ENCODE measurements at places on chromosomes 1 and 21.

DNA sequence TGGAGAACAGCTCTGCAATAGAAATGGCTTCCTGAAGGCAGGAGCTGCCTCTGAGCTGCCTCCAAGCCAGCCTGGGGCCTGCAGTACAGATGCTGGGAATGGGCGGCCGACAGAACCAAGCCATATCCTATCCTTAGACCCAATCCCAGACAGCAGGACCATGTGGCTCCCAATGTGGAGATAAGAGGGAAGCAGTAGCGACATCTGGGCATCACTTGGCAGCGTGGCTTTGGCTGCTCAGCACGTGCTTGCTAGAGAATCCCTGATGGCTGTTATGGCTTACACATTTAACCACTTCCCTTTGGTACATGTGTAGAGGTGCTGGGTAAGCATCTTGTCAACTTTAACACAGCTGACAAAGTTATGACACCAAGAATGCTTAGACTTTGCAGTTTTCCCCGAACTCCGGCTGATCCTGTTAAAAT, 87.7 kb downstream of the MAN1C1 start:
- DNase-seq = no peak

- DNase-seq = no peak
Observed at GRCh38 chr21:42219606-42220137, 732 bp downstream of the ABCG1 start.

GRCh38 chr1:8230292-8230621, 87.7 kb upstream of the SLC45A1 start:
- DNase-seq = no peak

GRCh38 chr1:200787896-200788387, 49.2 kb downstream of the CAMSAP2 start:
- DNase-seq = no peak

GRCh38 chr1:161382214-161383019, 14.7 kb upstream of the CFAP126 start:
- DNase-seq = no peak

- no peak for DNase-seq
Observed at GRCh38 chr21:34701726-34702125, 32.9 kb downstream of the CLIC6 start.

DNA sequence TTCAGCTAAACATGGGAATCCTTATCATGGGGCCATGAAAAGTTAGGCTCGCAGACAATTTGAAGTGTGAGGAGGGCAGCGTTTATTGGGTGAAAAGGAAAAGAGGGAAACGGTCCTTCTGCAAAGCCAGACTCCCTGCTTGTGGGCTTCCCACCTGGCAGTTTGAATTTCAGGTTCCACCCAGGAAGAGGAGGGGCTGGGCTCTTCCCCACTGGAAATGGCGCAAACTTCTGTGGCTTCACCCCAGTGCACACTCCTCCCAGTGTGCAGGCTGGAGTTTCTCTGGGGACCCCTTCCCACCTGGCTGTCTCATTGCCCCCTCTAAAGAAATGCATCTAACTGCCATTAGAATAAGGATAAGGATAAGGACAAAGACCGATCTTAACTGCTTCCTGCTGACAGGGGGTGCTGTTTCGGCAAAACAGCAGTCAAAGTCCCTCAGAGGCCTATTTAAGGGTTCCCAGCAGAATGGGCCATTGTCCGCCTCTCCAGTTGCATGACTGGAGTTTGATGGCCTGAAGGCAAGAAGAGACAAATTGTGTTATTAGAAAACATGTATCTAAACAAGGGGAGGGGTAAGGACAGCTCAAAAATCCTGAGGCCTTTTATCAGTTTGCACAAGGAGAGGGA, 20.4 kb downstream of the AIM2 start:
- no peak for DNase-seq

GRCh38 chr1:155254714-155255242, 505 bp downstream of the ENTREP3 start:
- no peak for DNase-seq

DNA sequence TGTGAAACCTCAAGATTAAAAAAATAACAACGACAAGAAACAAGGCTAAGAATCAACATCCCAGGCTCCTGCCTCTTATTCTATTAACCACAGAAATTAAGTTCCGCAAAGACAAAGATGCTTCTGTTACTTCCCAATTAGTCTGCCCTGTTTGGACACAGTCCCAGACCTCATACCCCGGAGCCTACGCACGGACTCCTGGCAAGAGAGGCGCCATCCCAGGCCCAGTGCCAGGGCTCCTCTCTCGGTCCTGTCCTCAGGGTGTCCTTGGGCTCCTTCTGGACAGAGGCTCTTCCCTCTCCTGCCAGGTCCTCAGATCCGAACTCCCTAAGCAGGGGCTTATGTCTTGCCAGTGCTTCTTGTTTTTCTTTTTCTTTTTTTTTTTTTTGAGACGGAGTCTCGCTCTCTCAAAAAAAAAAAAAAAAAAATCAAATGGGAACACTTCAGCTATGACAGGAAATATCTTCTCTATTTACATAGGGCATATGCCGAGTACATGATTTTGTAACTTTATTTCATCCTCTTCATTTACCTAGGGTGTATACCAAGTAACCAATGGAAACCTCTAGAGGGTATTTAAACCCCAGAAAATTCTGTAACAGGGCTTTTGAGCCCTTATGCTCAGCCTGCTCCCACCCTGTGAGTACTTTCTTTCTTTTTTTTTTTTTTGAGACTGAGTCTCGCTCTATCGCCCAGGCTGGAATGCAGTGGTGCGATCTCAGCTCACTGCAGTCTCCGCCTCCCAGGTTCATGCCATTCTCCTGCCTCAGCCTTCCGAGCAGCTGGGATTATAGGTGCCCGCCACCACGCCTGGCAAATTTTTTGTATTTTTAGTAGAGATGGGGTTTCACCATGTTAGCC, 11.7 kb upstream of the ENO1 start:
- DNase-seq = no peak
